B cell (primary cell): ENCODE measurements at places on chromosomes 3 and 15. TPM values are rescaled to one million over a fixed set of nuclear protein-coding genes. Genes with fewer than 3 reads are reported as not detected.

- DNase-seq = no peak
Measured at GRCh38 chr15:34233614-34234013, 8.8 kb downstream of the EMC4 start.

- no peak for DNase-seq
Measured at GRCh38 chr3:100516838-100517237, 24.4 kb downstream of the TMEM45A start.

DNA sequence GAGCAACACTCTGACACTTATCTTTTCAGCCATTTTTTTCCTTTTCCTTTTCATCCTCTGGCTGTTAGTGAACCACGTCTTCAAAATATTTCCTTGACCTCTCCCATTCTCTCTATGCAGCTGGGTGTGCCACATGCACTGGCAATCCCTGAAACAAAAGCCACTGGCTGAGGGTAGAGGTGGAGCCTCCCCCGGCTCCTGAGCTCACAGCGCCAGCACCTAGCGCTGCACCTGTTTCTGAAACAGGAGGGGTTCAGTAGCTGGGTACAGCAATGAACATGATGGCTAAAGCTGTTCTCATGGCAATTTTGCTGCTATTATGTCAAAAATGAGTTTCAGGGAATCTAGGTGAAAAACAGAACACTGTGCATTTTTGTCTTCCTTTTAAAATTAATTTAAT lies 314.7 kb upstream of the ATP10A start:
- DNase-seq = no peak

GRCh38 chr3:22979581-22979980 lies 223.5 kb upstream of the UBE2E2 start:
- DNase-seq = no peak

DNA sequence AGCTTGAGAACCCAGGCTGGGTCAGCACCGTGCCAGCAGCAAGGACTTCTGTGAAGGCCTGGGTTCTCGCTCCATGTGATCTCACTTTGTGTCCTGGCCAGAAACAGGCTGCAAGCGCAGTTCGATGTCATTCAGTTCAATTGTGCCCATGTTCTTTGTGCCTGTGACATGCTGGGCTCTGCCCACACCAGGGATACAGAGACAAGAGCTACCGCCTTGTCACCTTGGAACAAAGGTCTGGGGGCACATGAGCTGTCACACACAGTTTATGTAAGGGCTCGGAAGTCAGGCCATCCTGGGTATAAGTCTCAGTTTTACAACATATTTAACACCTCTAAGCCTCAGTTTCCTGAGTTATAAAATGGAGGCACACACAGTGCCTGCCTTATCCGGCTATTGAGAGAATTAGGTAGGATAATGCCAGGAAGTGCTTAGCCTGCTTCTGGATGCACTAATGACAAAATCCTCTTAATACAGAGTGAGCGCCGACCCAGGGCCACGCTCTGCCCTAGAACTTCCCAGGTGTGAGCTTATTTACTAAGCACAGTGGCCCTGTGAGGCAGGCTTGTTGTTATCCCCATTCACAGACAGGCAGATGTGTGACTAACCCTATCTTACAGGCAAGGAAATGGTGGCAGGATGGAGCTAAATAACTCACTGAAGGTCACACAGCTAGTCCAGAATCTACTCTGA lies 50.4 kb upstream of the LIMD1 start:
- DNase-seq = no peak

DNA sequence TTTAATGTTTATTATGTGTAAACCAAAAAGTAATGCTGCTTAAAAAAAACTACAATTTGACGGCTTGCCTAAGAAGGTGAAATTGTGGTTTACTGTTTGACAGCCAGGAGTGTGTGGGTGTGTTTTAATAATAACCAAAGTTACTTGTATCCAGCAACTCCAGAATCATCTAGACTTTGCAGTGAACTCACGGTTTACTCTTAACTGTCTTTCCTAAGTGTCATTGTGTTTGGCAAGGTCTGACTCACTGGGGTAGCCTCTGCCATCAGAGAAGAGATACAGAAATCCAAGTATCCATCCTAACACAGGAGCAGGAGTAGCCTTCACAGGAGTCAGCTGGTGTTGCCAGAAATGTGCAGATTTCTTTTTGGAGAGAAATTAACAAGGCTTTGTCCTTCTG lies 151.1 kb downstream of the CTNNB1 start:
- no peak for DNase-seq

- DNase-seq = peak; percentile 41
Measured at GRCh38 chr3:46372492-46373359, 2.0 kb downstream of the CCR5 start.

GRCh38 chr3:131960324-131960723 lies 74.5 kb downstream of the CPNE4 start:
- DNase-seq = no peak

DNA sequence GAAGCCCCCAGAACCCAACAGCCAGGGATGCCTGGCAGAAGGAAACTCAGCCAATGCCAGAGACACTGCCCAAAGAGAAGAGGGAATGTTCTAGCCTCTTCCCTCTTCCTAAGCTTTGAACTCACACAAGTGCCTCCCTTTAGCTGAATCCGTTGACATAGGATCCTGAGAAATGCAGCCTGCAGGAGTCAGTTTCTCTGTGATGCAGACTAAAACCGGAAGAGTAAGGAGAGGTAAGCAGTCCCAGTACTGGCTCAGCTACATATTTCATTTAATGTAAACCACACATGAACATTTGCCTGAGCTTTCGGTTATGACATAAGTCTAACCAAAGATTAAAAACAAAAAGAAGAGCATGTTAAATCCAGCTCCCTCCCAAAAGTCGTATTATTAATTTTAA lies 768.7 kb downstream of the TBL1XR1 start:
- no peak for DNase-seq

DNA sequence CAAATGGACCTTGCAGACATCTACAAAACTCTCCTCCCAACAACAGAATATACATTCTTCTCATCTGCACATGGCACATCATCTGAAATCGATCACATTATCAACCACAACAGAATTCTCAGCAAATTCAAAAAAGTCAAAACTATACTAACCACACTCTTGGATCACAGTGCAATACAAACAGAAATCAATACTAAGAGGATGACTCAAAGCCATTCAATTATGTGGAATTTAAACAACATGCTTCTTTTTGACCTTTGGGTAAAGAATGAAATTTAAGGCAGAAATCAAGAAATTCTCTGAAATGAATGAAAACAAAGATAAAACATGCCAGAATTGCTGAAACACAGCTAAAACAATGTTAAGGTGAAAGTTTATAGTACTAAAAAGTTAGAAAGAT lies 358.1 kb downstream of the NSUN3 start:
- no peak for DNase-seq

DNA sequence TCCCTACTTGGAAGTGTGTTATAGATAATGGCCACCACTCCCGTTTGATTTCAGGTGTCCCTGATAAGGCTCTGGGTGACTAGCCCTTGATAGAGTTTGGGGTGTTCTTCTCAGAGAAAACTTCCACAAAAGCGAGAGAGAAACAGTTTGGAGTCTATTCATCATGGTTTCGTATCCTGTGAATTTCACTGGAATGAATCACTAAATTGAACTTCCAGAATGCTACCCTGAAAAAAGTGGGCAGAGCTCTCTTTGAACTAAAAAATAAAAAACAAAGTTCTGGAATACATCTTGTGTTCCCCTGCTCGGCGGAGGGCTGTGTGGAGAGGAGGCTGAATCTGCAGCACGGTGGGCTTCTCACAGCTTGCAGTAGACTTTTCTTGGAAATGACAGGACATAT lies 52.8 kb upstream of the FAM98B start:
- no peak for DNase-seq

- no peak for DNase-seq
Measured at GRCh38 chr15:90191344-90191687, 9.8 kb upstream of the SEMA4B start.

DNA sequence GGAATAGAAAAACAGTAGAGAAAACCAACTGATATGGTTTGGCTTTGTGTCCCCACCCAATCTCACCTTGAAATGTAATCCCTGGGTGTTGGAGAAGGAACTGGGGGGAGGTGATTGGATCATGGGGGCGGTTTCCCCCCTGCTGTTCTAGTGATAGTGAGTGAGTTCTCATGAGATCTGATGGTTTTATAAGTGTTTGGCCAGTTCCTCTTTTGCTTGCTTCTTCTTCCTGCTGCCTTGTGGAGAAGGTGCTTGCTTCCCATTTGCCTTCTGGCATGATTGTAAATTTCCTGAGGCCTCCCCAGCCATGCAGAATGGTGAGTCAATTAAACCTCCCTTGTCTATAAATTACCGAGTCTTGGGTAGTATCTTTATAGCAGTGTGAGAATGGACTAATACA lies 48.4 kb downstream of the EOMES start:
- DNase-seq = no peak

DNA sequence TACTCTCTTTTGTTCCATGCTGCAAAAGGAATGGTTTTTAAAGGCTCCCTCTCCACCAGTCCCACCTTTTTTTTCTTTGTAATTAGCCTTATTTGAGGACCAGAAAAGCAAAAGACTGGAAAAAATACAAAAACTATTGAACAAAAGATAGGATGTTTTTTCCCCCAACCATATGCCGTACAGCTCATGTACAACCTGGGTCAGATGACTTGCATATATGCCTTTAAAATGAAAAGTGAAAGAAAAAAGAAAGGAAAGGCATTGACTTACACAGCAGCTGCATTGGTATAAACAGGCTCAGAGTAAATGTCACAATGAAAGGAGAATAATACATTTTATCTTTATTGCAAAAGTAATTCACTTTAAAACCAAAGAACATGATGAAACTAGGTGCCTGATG lies 69.5 kb upstream of the CMC1 start:
- DNase-seq = no peak

DNA sequence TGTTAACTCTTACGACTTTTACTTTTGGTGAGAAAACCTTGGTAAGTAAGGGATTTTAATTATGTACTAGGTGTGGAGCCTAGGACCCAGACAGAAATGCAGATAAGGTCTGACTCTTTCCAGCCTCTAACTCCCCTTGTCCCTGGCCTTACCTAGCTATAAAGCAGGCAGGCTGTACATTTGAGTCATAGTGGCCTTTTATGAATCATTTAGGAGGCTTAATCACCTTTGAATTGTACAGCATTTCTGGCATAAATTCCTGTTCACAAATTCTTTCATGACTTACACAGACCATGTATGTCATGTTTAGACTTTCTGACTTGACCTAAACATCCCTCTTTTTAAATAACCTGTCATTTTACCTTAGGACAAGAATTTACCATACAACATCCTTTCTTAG lies 47.4 kb downstream of the CHCHD4 start:
- no peak for DNase-seq

DNA sequence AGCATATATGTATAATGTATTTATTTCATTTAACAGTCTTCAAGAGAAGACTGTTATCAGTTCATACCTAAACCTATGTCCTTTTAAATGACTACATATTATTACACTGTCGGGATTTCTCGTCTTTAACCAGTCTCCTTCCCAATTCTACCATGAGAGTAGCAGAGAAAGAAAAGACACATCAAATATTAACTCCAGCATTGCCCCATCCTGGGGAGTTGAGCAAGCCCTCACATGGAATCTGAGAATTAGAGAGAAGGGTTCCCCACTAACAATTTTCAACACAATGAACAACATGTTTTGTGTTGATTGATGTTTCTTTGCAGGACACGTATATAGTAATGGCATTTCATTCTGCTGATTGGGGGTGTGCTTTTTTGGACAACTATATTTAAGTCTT lies 257.4 kb downstream of the ADAMTSL3 start:
- no peak for DNase-seq

DNA sequence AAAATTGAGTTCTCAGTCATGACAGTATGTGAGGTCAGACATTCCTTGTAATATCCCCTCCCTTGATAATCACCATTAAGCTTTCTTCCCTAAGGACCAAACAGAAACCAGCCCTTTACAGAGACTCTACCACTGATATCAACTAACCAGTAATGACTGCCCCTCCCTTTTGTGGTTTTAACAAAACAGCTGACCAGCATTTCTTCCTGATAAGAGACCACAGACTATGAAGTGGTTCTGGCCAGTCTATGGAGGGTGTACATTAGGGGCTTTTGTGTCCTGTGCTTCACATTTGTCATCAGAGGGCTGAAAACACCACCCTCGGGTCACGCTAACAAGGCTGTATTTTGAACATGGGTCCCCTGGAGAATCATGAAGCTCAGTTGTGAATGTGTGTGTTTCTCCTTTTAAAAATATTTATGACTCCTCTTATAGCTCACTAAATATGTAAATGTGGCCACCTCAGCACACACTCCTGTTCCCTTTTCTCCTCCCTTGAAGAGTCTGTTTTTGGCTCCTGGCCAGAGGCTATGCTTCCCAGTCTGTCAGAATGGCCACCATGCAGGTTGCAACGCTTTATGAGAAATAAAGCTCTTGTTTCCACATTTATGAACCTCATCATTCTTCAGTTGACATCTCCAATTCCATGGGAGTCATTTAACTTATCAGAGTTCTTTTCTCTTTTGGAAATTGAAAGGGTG lies 239.3 kb downstream of the CPNE4 start:
- DNase-seq = no peak

GRCh38 chr3:50811893-50812292 lies 137.2 kb downstream of the DOCK3 start:
- no peak for DNase-seq

GRCh38 chr3:19392150-19392549 lies 243.8 kb downstream of the KCNH8 start:
- peak; percentile 14 for DNase-seq

GRCh38 chr3:15342246-15342645 lies 9.9 kb upstream of the SH3BP5 start:
- DNase-seq = no peak

GRCh38 chr3:197889204-197889930 lies 60.6 kb upstream of the RPL35A start:
- no peak for DNase-seq

GRCh38 chr3:4928277-4928789 lies 50.9 kb upstream of the BHLHE40 start:
- no peak for DNase-seq

- no peak for DNase-seq
Measured at GRCh38 chr3:16103472-16103871, 71.0 kb upstream of the GALNT15 start.

DNA sequence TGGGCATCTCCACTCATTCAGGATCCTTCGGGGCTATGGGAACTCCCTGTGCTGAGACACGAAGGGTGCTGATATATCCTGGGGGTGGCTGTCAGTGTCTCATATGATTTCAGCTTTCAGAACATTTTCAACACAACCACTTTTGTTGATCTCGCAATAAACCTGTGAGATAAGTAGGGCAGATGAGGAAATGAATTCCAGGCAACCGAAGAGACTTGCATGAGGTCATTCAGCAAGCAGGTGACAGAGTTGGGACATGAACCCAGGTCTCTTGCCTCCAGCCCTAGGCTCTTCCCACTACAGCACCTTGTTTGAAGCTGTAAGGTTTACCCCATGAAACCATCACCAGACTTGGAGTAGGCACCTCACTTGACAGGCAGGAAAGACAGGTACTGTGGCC lies 16.6 kb downstream of the DUOX1 start:
- no peak for DNase-seq

Gene C2CD4A
- not detected in 2 replicates for total RNA-seq

Gene LSAMP
- total RNA-seq = not detected in 2 replicates

Gene UBE2E2
- 44.2 and 45.0 TPM in 2 replicates for total RNA-seq

Gene PROK2
- not detected in 2 replicates for total RNA-seq

Gene DLG1
- 114 and 117 TPM in 2 replicates for total RNA-seq

Gene MESP2
- not detected in 2 replicates for total RNA-seq

Gene ZDHHC23
- total RNA-seq = 72.6 and 75.1 TPM in 2 replicates

Gene ADGRG7
- total RNA-seq = not detected in 2 replicates

Gene GOLGA6D
- not detected in 2 replicates for total RNA-seq

Gene STAB1
- 4.0 and 4.5 TPM in 2 replicates for total RNA-seq

Gene CHMP2B
- total RNA-seq = 22.2 and 25.0 TPM in 2 replicates

Gene ANAPC13
- 26.7 and 29.3 TPM in 2 replicates for total RNA-seq
